HAP-1 (cell line): ENCODE measurements at places on chromosomes 12 and 14.
A peak's percentile ranks its signal among the peaks of the same experiment; 100 is the strongest.

DNA sequence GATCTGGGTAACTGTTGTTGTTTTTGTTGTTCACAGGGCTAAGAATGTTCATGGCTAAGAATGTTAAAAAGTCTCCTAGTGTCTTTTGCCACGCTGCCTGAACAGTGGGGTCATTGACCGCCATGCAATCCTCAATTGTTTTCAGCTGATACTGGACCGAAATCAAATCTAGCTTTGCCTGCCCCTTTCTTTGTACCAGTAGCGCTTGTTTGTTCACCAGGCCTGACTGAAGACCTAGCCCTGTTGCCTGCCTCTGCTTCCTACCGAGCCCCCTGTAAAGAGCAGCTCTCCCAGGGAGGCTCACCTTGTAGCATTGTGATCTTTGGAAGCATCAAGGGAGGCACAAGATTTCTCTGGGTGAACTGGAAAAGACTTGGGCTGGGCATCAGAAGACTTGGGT, 6.7 kb downstream of the PSEN1 start:
- no peak for DNase-seq

DNA sequence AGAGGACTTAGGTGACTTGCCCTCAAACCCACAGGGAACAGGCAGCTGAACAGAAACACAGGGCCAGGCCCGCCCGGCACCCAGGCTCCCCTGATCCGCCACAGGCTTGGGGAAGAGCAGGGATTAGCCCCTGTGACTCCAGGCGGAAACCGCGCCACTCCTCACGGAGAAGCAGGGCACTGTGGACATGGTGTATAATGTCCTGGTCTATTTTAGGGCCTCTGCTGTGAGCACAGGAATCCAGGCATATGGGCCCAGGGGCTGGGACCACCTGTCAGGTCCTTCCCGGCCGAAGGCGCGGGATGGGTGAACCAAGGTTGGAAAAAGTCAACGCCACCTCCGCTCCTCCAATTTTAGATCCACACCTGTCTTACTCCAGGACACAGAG, 34.6 kb upstream of the MEG3 start:
- no peak for DNase-seq

GRCh38 chr14:104749111-104749649, 3.8 kb upstream of the SIVA1 start:
- DNase-seq: no peak

DNA sequence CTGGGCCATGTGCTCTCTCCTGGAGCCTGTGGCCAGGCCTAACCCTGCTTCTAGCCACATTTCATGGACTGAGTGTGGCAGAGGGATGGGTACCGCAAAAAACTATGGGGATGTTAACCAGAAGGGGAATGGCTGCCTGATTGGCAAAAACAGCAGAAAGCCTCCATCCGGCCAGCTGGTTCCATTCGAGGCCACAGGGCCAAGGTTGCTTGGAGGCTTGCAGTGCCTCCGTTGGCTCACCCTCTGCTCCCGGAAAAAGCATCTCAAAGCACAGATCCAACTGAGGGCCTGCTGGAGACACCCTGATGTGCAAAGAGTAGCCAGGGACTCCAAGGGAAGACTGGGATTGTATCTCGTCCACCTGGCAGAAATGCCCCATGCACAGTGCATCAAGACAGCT, 16.5 kb downstream of the TMEM120B start:
- DNase-seq: no peak

DNA sequence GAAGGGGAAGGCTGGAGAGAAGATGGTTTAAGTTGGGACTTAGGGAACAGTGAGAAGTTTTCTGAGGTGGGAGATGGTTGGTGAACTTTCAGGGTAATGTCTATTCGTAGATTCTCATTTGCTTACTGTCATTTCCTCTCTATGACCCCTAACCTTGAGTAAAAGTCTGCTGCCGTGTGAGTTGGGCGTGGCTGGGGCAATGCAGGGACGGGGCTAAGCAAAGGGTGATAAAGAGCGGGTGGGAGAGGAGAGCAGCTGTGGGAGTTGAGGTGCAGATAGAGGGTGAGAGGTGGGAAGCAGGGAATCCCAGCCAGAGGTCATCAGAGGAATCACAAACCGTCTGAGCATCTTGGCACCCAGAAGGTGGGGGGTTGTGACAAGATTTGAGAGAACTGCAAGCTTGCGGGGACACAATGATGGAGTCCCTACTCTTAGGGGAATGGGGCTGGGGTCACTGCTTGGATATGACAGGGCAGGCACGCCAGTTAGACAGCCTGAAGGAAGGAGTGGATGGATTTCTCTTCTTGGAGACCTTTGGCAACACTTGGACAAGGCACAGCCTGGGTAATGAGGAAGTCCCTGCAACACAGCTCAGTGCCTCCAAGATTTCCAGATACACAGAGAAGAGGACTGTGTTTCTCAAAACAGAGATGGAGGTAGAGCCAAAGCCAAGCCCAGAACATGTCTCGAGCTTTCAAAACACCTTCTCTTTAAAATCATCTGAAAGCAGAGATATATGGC, 45.9 kb upstream of the CTDSP2 start:
- no peak for DNase-seq

DNA sequence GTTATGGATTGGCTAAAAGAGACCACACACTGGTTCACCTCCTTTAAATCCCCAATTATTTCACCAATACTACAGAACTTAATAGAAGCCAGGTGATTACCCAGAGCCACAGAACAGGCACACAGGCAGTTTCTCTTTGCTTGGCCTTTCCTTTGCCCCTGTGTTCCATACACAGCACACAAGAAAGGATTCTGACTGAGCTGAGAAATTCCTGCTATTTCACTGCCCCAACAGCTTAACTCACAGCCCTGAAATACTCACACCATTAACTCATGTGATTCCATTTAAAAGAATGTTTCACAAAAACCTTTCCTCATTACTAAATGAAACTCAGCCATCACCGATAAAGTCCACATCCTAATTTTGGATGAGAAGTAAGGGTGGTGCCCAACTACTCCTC, 133.6 kb downstream of the MED13L start:
- no peak for DNase-seq

- no peak for DNase-seq
Observed at GRCh38 chr12:116090516-116090915, 187.0 kb downstream of the MED13L start.

GRCh38 chr12:11782914-11783420, 133.5 kb downstream of the ETV6 start:
- DNase-seq: no peak

GRCh38 chr12:98172801-98173200, 342.6 kb upstream of the TMPO start:
- DNase-seq: no peak

DNA sequence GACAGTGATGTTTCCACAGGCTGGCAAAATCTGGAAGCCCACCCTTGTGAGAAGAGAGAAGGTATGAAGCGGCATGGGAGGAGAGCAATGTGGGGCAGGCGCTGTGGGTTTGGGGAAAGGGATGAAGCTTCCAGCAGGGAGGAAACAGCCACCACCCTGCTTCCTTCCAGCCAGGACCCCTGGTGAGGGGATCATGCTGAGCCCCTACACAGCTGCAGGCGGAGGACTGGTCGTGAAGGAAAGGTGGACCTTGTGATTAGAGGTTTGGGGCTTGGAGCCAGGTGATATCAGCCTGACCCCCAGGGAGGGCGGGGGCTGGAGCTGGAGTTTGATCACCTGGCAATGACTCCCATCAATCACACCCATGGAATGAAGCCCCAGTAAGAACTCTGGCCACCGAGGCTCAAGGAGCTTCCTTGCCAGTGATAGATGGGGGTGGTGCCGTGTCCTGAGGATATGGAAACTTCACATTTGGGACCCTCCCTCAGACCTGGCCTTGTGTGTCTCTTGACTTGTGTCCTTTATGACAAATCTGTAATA, 48.6 kb downstream of the RIMBP2 start:
- no peak for DNase-seq

DNA sequence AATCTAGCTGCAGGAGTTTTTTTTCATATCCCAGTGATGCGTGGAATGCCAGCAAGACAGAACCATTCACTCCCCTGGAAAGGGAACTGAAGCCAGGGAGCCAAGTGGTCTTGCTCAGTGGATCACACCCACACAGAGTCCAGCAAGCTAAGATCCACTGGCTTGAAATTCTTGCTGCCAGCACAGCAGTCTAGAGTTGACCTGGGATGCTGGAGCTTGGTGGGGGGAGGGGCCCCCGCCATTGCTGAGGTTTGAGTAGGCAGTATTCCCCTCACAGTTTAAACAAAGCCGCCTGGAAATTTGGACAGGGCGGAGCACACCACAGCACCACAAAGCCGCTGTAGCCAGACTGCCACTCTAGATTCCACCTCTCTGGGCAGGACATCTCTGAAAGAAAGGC, 86.9 kb upstream of the STXBP6 start:
- no peak for DNase-seq

DNA sequence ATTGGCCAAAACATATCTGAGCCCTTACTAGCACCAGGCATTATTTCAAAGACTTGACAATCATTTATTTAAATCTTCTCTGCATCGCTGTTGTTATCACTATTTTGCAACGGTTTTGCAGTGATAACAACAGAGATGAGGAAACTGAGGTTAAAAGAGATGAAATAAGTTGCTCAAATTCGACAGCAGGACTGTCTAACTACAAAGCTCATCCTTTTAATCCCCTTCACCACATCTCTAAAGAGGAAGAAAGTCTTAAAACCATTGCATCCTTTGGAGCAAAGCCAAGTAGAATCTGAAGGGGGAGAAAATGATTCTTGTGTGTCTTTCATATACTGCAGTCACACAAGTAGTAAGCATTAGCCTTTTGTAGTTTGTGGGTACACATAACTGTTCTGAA, 14.8 kb upstream of the ETNK1 start:
- DNase-seq: no peak

DNA sequence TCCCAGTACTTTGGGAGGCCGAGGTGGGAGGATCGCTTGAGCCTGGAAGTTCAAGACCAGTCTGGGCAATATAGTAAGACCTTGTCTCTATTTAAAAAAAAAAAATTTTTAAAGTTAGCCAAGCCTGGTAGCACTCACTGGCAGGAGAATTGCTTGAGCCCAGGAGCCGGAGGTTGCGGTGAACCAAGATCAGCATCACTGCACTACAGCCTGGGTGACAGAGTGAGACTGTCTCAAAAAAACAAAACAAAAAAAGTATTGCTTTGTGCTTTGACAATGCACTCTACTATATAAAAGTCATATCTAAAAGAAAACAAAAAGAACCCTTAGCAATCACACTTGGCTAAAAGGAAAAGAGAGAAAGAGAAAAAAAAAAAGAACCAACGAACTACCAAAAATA, 26.8 kb downstream of the GNPTAB start:
- DNase-seq: no peak

GRCh38 chr12:103268831-103269514, 226.8 kb downstream of the C12orf42 start:
- no peak for DNase-seq

DNA sequence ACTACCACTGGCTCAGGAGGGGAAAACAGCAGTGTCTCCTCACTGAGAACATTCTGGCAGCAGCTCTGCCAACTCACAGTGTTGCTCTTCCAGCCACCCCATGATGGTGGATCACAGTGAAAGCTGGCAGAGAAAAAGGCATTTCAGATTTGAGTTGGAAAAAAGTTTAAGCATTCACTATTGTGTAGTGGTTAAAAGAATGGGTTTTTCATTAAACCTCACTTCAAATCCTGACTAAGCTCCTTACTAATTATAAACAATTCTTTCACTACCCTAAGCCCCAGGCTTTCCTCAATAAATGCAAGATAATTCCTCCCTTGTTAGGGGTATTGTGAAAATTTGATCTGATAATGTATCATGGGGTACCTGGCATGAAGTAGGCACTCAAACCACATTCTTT, 518.1 kb downstream of the SNAPC1 start:
- DNase-seq: no peak

DNA sequence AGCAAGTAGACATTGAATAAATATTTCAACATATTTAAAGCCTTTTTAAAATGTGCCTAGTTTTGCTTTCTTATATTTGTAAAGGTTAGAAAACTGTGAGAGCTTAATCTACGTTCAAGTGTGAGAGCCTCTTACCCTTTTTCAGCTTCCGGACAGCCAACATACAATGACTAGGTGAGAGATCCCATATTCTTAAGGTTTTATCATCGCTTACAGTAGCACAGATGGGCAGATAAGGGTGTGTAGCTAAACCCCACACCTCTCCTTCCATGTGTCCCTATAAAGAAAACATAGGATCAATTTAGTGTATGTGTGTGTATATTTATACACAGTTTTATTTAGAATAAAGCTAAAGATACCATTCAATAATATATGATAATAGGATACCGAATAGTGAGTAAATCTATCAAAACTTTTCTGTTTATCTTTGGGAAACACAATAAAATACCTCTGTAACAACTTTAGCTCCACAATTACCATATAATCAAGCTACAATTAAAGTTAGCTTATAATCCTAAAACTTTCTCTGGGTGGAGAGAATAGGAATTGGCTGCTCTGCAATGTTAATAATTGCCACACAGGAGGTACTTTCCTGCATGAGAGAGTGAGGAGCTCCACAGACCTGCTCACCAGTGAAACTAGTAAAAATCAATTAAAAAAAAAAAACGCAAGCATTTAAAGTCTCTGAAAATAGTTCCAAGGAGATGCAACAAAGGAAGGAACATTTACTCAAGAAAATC, 110.8 kb downstream of the EML5 start:
- no peak for DNase-seq

- peak; percentile 62 for DNase-seq
Observed at GRCh38 chr14:99628887-99629618, 15.9 kb upstream of the HHIPL1 start.

DNA sequence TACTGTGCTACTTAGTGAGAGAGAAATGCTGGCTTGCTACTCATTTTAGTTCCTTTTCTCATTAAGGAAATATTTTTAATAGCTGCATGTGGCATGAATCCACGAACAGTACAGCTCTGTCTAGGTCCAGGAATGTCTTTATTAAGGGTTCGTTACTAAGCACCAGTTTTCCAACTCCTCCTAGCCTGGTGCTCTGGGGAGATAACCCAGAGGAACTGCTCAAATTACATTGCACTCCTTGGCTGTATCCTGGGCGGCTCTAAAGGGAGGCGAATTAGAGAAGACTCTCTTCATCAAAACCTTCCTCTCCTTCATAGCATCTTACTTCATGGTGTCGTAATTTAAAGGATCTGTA, 101.3 kb downstream of the PPM1A start:
- DNase-seq: no peak
